ENCODE measurements at places on chromosomes 16 and 17.

DNA sequence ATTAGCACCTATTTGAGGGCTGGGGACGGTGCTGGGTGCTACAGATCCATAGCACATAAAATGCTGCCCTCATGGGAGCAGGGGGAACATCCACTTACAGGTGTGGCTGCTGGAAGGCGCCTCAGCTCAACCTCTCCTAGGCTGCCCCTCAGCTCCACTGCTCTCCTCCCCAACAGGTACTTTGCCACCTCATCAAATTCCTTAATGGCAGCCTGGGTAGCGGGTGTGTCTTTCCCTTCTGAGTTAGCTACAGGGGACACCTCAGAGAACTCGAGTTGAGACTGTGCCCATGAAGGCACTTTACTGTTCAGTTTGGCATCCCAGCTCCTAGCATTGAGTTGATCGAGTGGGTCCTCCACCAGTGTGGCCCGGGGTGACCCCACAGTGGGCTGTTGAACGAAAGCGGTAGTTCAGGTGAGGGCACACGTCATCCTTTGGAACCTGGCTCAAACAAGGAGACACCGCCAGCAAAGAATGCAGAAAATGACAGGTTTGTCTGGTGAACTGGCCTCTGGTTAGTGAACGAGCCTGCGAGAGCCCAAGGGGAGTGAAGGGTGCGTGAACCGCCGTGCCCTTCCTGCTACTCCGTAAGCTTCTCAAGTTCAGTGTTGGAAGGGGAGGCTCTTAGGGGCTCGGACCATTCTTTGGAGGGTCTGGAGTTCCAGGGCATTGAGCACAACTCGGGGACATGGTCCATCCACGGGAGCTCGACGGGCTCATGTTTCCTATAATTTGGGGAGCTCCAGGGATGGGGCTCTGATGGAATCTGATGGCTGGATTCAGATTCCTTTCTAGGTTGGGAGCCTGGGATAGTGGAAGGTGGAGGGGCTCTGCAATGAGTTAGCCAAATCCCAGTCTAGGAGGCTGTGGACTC is 3.5 kb upstream of the CMIP start:
- DNase-seq: no peak

GRCh38 chr17:21012736-21013135 is 30.1 kb downstream of the USP22 start:
- no peak for DNase-seq

DNA sequence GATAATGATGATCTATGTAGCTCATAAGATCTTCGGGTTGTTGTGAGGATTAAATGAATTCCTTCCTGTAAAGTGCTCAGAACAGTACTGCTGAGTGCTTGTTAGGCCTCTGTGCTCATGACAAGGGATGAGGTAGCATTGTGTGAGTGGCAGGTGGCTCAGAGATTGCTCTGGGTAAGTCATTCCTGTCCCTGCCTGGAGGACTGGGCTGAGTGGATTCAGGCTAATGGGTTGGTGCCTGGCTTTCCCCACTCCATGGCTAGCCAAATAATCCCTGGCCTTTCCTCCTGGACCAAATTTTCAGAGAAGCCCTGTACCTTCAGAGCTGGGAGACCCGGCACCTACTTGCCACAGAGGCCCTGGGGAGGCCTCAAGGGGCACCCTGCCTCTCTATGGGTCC is 1.3 kb upstream of the CCDC92B start:
- no peak for DNase-seq

- no peak for DNase-seq
Measured at GRCh38 chr17:17109907-17110306, 67.7 kb downstream of the MPRIP start.

GRCh38 chr16:87832741-87833502 is 36.4 kb downstream of the SLC7A5 start:
- DNase-seq: no peak

GRCh38 chr17:58316260-58316960 is 12.2 kb downstream of the TSPOAP1 start:
- no peak for DNase-seq

- DNase-seq: no peak
Measured at GRCh38 chr17:56326001-56326359, 172.7 kb downstream of the ANKFN1 start.
